ENCODE measurements at places on chromosomes 1 and 21.

GRCh38 chr1:229803626-229804217, 177.7 kb downstream of the URB2 start:
- DNase-seq = no peak

DNA sequence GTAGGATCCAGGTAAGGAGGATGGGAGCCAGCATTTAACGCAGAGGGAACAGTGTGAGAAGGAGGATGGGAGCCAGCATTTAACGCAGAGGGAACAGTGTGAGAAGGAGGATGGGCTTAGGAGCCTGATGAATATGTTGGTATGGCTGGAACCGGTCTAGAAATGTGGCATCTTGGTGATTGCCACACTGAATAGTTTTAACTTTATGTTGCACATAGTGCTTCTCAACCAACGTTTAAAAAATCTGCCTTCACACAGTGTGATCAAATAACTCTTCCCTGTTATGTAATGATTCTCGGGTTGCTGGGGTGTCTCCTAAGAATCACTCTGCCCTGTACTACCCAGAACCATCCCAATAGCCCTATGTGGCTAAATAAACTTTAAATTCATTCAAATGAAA, 146.9 kb upstream of the DUSP10 start:
- no peak for DNase-seq

DNA sequence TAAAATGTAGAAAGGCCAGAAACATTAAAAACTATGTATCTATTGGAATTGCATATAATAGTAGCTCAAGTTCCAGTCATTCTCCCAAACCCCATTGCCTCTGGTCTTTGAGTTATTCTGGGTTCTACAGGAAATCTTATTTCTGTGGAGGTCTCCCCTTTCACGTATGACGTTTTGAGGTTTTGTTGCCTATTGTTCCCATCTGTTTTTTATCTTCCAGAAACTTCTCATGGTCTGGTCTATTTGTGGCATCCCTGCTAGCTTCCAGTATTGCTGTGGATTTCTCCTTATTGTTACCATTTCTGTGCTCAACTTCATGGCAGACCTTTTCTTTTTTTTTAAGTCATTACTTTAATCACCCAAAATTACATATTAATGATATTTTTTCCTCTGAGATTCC, 43.3 kb downstream of the DTL start:
- DNase-seq = no peak

DNA sequence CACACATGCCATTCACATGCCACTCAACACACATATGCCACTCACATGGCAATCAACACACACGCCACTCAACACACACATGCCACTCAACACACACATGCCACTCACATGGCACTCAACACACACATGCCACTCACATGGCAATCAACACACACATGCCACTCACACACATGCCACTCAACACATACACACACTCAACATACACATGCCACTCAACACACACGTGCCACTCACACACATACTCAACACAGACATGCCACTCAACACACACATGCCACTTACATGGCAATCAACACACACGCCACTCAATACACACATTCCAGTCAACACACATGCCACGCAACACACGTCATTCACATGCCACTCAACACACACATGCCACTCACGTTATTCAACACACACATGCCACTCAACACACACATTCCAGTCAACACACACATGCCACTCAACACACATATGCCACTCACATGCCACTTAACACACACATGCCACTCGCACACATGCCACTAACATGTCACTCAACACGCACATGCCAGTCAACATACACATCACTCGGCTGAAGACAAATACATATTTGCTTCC, 182.9 kb downstream of the NPHP4 start:
- DNase-seq = no peak

- no peak for DNase-seq
Measured at GRCh38 chr1:26083208-26083607, 15.8 kb upstream of the TRIM63 start.

DNA sequence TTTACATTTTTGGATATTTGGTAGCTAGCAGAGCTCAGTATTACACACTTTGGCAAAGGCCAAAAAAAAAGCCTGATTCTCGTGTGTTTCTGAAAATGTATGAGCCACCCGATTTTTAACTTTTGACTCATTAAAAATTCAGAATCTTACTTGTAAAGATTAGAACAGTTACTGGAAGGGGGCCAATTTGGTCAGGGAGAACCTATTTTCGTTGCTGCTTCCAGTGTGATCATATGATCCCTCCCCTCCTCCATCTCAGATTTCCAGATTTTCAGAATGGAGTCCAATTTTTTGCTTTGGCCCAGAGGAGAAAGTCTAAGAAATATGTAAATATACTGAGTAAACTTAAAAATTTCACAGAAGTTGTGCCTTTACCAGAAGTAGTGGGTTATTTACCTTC, 3.2 kb upstream of the OR2AK2 start:
- DNase-seq = no peak

DNA sequence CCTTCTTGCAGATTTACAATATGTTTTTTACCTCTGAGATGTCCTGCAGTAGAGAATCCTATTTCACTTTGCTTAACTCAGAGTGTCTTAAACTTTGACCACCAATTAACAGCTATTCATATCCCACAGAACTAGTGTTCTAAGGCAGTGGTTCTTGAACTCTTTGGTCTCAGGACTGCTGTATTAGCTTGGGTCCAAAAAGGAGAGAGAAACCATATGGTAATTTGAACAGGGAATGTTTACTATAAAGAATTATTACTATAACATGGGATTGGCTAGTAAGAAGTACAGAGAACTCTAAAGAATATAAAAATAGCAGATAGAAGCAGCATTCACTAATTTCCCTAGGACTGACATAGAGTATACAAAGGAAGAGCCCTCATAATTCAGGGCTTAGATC, 31.6 kb downstream of the FAM177B start:
- DNase-seq = no peak

- no peak for DNase-seq
Measured at GRCh38 chr21:28402616-28402989, 590.1 kb downstream of the LTN1 start.

GRCh38 chr1:203381151-203381751, 30.3 kb upstream of the FMOD start:
- no peak for DNase-seq

GRCh38 chr1:38671221-38671620, 188.4 kb downstream of the RRAGC start:
- DNase-seq = no peak

DNA sequence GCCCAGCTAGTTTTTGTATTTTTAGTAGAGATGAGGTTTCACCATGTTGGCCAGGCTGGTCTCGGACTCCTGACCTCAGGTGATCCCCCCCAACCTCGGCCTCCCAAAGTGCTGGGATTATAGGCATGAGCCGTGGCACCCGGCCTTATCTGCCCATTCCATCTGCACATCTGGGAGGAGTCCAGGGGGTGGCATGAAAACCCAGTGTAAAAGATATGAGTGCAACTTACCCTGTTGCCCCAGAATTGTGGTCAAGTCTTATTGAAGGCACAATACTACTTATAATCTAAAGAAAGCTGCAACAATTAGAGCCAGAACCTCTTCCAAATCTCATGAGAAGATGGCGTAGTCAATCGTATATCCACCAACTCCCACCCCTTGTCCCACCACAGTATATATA, 18.4 kb downstream of the CTXND2 start:
- DNase-seq = no peak

GRCh38 chr1:21490774-21491487, 18.3 kb upstream of the ALPL start:
- no peak for DNase-seq

DNA sequence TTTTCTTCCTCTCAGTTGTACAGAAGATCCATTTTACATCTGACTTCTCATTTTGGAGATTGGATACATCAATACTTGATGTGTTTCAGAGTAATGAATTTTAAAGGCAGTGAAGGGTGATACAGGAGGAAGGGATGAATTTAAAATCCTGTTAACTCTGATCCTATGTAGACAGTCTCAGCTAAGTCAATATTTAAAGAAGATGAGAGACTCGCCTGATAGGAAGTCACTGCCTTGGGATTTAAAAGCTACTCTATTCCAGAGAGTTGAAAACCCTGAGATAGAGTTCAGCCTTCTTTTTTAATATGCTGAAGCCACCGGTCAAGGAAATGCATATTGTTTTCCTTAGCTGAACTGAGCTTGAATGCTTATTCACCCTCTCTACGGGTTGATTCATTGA, 42.7 kb downstream of the HUNK start:
- no peak for DNase-seq

DNA sequence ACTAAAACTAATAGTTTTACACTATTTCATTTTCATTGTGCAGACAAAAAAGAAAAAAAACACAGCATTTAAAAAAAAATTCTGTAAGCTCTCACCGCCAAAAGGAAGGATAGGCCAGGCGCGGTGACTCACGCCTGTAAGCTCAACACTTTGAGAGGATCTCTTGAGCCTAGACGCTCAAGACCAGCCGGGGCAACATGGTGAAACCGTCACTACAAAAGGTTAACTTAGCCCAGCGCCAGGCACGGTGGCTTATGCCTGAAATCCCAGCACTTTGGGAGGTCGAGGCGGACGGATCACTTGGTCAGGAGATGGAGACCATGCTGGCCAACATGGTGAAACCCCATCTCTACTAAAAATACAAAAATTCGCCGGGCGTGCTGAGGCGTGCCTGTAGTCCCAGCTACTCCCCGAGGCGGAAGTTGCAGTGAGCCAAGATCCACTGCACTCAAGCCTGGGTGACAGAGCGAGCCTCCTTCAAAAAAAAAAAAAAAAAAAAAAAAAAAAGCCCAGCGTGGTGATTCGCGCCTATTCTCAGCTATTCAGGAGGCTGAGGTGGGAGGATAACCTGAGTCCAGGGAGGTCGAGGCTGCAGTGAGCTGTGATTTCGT, 14.3 kb upstream of the SPEN start:
- DNase-seq = peak; percentile 57

DNA sequence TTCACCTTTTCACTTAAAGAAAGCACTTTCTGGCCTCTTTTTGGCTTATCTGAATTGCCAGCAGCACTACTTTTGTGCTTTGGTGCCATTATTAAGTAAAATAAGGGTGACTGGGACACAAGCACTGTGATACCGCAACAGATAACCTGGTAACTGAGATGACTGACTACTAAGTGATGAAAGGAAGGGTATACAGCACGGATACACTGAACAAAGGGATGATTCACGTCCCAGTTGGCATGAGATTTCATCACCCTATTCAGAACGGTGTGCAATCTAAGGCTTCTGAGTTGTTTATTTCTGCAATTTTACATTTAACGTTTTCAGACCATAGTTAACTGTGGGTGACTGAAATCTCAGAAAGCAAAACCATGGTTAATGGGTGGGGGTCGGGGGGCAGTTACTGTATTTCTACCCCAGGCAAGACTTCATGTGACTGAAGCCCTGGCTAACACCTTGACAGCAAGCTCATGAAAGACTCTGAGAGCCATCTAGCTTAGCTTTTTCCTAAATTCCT, 102.8 kb downstream of the CLIC6 start:
- DNase-seq = no peak

- no peak for DNase-seq
Measured at GRCh38 chr1:198157847-198158725, 1.3 kb downstream of the NEK7 start.

- DNase-seq = no peak
Measured at GRCh38 chr1:246530482-246530881, 23.4 kb upstream of the SMYD3 start.

DNA sequence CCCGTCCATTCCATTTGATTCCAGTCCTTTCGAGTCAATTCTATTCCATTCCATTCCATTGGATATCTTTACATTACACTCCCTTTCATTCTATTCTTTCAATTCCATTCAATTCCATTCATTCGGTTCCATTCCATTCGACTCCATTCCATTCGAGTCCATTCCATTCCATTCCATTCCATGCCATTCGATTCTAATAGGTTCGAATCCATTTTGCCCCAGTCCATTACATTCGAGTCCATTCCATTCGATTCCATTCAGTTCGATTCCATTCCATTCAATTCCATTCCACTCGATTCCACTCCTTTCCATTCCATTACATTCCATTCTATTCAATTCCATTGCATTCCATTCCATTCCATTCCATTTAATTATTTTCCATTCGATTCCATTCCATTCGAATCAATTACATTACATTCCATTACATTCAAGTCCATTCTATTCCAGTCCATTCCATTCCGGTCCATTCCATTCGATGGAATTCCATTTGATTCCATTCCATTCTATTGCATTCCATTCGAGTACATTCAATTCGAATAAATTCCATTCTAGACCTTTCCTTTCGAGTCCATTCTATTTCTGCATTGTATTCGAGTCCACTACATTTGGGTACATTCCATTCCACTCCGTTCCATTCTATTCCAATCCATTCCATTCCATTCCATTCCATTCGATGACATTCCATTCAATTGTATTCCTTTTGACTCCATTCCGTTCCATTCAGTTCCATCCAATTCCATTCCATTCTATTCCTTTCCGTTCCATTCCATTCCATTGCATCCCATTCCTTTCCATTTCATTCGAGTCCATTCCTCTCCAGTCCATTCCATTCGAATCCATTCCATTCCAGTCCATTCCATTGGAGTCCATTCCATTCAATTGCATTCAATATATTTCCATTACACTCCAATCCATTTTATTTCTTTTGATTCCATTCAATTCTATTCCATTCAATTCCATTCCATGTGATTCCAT, 2604.8 kb upstream of the TPTE start:
- no peak for DNase-seq

DNA sequence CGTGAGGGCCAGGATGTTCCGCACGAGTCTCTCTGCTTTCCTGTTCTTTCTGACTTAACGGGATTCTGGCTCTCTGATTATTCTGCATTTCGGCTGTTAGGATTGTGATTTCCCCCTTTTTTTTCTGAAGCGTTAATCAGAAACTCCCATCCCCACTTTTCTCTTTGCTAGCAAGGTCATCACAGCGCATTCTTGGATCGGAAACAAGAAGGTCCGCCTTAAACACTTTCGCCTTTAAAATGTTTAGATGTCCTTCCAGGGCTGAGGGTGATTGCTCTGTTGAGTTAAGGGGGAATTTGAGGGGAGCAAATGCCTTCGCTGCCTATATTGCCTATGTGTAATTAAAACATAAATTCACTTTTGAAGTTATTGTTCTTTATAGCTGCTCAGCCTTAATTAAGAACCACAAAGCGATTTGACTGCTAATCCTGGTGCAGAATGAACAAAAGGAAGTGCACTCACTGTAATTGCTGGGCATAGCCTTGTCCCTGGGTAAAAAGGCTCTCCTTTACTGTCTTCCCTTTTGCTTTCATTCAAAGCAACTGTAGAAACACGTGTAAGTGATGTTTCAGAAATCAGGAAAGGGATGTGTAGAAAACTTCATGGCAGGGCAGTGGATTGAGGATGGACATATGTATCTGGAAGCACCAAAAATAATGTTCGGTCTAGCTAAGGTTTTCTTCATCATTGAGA, 1.2 kb downstream of the LAMC1 start:
- DNase-seq = no peak

GRCh38 chr1:14614341-14614740, 15.9 kb downstream of the KAZN start:
- no peak for DNase-seq

DNA sequence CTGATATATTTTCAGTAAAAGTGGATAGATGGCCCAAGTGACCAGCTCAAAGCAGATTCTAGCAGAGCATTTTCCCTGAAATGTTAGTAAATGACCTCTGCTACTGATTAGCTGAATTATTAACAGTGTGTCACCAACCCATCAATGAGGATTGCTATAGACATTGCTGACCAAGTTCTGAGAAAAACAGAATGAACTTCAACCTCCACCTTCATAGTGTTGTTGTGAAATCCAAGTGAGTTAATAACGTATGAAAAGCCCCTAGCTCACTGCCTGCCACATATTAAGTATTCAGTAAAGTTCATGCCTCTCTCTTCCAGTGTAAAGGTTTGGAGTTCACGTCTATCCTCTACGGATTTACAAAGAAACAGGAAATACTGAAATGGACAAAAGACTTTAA, 15.8 kb downstream of the PLPP3 start:
- DNase-seq = no peak

GRCh38 chr1:45501505-45501859, 1.4 kb downstream of the MMACHC start:
- no peak for DNase-seq

All from CD4-positive, alpha-beta T cell treated with Interleukin-15 for 4 hours (primary cell).